Kidney (tissue), 22 donors: ENCODE measurements at places on chromosomes 5 and 9.
A peak's percentile ranks its signal among the peaks of the same experiment; 100 is the strongest.

DNA sequence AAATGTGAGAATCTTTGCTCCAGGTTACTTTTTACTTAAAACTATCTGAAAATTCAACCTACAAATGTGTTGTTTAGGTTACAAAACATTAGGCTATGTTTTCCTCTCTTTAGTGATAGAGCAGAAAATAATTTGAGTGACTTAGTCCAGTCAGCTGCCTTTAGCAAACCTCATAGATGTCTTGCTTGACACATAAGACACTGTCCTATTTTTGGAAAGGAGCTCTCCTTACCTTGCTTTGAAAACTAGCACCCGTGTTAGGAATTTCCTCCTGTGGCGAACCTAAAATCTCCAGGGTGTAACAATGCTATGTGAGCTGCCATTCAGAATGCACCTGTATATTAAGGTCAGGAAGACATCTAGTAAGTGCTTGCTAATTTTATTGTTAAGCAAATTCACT is 221.2 kb upstream of the CD180 start:
- no peak for DNase-seq

DNA sequence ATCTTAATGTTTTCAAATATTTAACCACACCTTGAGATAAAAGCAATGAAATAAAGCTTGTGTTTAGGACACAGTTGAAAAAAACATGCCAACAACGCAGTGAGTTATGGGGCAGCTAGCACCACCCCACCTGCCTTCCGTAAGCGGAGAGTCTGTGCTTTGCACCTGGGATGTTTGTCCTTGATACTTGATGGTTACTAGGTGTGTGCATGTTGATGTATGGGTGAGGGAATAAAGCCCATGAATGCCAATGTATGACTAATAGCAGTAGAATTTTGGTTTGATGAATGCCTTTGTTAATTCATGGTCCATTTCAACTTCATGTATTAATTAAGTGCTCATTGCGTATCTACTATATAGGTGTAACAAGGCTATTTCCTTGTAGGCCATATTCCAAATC is 74.0 kb downstream of the PCSK5 start:
- DNase-seq = no peak

DNA sequence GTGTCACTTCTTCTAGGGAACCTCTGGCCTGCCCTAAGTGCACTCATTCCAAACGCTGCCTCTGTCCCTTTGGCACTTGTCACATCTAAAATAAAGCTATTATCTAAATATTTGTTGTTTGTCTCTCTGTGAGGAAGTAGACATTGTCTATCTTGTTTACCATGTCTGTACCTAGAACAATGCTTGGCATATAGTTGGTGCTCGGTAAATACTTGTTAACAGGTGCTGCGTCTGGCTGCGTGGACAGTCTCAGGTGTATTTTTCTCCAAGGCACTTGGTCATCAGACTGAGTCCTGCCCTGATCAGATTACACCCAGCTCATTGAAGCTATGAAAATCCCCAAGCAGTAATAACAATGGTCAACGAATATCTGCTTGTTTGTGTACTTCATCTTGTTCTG is 174.9 kb upstream of the SMIM23 start:
- DNase-seq = no peak

GRCh38 chr9:27341545-27342294 is 44.8 kb upstream of the EQTN start:
- DNase-seq = no peak

- DNase-seq = peak; percentile 62
These were observed 16.5 kb upstream of the SMIM32 start for GRCh38 chr5:136209346-136209910.
